ENCODE measurements at places on chromosomes 1 and 21. TPM values are rescaled to one million over a fixed set of nuclear protein-coding genes. Genes with fewer than 3 reads are reported as not detected.

Gene RXFP4
- not detected for total RNA-seq

Gene MCOLN3
- not detected for total RNA-seq

Gene TPTE
- not detected for total RNA-seq

Gene MPC2
- 31.2 TPM for total RNA-seq

Gene ALX3
- not detected for total RNA-seq

Gene AGTRAP
- total RNA-seq = 16.7 TPM

Gene STIL
- 0.85 TPM for total RNA-seq

DNA sequence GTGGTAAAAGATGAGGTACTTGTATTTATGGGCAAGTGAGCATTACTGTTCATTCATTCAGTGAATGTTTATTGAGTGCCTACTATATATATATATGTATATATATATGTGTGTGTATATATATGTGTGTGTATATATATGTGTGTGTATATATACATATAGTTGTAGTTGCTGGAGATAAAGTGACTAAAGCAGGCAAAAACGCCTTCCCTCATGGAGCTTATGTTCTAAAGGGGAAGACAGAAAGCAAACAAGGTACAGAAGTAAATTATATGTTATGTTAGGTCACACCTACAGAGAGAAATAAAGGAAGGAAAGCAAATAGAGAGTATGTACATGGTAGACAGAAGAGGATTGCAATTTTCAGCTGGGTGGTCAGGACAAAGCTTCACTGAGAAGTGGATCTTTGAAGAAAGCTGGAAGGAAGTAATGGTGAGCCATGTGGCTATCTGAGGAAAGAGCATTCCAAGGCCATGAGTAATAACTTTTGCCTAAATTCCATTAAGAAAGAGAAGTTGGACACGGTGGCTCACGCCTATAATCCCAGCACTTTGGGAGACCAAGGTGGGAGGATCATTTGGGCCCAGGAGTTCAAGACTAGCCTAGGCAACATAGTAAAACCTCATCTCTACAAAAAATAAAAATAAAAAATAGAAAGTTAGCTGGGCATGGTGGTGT is 33.5 kb upstream of the KLF17 start:
- no peaks in the 10 kb centered on the region for H3K36me3 ChIP-seq
- H3K27ac ChIP-seq = no peak overlapping the region
- H3K27me3 ChIP-seq = peaks cover 42% of the 10 kb centered on the region
- no peak overlapping the region for H3K4me3 ChIP-seq
- no peaks in the 10 kb centered on the region for H3K4me1 ChIP-seq

DNA sequence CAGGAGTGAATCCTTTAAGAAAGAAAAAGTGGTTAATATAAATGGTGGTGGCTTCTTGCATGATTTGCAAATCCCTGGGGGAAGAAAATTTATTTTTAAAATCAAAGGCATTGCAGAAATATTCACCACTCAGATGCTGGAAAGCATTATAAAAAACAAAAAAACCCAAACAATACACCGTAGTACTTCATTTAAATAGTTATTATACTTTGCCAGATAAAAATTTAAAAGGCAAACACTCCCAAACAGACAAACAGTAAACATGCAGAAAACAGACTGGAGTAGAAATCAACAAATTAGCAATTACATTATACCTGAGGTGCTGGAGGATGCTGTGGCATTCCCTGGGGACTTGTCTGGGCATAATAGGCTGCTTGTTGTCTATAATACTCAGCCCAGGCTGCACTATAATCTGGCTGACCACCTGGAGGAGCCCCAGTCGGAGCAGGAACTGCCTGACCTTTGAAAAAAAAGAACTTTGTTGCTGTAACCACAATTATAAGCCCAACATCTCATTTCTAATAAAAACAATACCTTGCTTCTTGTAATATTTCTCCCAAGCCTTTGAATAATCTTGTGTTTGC is 29.9 kb downstream of the FUBP1 start:
- H3K36me3 ChIP-seq = peaks cover 5% of the 10 kb centered on the region
- no peaks in the 10 kb centered on the region for H3K27me3 ChIP-seq
- DNase-seq = no peak
- H3K27ac ChIP-seq = peak overlapping the region; percentile 58
- peaks cover 35% of the 10 kb centered on the region for H3K4me1 ChIP-seq

DNA sequence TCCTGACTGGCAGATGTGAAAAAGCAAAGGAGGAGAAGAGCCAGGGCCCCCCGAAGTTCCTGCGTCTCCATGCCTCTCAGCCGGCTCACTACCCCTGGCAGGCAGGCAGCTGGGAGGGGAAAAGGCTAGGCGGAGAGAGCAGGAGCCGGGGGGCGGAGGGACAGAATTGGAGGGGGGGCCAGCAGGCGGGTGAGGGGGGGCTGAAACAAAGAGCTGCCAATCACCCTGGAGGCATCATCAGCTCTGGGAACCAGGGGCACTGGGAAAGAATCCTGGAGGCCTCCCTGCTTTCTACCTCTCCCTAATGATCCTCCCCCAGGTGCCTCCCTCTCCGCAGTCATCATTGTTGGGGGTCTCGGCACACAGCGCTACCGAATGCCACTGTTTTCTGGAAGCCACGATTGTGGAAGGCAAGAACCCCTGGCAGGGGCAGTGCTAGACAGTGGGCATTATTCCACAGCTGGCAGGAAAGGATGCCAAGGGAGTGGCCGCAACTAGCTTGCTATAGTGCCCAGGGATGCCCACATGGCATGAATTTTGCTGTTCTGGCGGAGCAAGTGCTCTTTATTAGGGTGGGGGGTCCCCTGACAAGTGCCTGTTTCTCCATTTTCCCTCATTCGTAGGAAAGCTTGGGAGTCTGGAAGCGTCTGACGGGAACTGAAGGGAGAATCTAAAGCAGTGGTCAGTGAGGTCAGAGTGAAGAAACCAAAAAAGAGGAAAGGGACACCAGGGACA is at the start of gene THBS3:
TSS of gene THBS3 (minus strand) at position 92 of the 735 bp plus-strand sequence. CDS start at position 71, 21 bp downstream.
- H3K36me3 ChIP-seq = no peaks in the 10 kb centered on the region
- no peak for DNase-seq
- H3K4me1 ChIP-seq = peaks cover 33% of the 10 kb centered on the region
- no peaks in the 10 kb centered on the region for H3K27me3 ChIP-seq

DNA sequence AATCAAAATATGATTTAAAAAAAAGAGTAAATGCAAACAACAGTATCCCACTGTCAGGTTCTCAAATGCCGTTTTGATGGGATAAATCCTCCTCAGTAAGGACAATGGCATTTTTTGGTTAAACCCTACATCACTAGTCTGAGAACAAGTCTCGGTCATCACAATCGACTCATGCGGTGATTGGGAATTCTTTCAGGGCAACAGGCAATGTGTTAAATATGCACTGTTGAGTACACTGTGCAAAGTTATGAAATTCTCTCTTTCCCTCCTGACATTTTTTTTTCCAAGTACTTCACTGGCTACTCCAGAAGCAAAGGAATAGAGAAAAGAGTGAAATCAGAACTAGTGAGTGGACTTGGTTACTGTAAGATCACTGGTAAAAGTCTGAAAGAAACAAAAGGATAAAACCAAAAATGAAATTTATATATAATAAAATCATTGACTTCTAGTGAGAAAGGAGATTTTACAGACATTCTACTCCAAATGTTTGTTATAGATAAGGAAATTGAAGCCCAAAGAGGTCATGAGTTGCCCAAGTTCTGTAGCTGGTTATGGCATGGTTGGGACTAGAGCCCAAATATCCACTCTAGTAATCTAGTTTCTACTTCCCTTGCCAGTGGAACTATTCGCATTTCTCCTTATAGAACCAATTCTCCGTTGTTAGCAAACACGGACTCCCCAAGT is 111.3 kb downstream of the TGFBR3 start:
- peaks cover 3% of the 10 kb centered on the region for H3K36me3 ChIP-seq
- no peak overlapping the region for H3K4me3 ChIP-seq
- DNase-seq = no peak
- no peaks in the 10 kb centered on the region for H3K27me3 ChIP-seq

GRCh38 chr1:228059634-228060457 is 22.7 kb upstream of the ARF1 start:
- no peak overlapping the region for H3K27ac ChIP-seq
- peaks cover 10% of the 10 kb centered on the region for H3K27me3 ChIP-seq
- no peaks in the 10 kb centered on the region for H3K36me3 ChIP-seq
- peaks cover 12% of the 10 kb centered on the region for H3K4me1 ChIP-seq
- H3K4me3 ChIP-seq = peak overlapping the region; percentile 49

- peaks cover 7% of the 10 kb centered on the region for H3K4me1 ChIP-seq
- no peak for DNase-seq
- H3K4me3 ChIP-seq = no peak overlapping the region
- H3K27ac ChIP-seq = no peak overlapping the region
- H3K27me3 ChIP-seq = peaks cover 3% of the 10 kb centered on the region
These were observed 11.1 kb upstream of the TGFBR3 start for GRCh38 chr1:91897016-91897415.

DNA sequence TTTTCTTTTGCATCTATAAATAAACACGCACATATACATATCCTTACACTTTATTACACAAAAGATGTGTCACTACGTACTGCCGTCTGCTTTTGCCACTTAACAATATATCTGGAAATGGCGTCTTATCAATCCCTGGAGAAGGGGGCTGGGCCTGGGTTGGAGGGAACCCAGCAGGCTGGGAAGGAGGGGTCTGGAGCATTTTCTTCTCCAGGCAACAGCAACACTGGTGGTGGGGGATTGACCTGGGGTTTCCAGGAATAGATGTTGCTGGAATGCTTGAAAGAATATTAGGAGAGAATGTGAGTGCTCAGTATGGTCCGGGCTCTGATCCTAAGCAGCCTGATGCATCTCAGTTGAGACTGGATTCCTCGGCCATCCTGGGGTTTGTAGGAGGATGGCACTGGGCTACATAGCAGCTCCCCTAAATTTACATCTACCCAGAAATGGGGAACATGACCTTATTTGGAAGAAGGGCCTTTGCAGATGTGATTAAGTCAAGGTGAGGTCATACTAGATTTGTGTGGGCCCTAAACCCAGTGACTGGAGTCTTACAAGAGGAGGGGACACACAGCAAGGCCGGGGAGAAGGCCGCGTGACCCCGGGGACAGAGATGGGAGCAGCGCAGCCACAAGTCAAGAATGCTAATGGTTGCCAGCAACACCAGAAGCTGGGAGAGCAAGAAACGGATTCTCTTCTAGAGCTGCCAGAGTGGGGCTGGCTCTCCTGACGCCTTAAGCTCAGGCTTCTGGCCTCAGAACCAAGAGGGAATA is 98.6 kb downstream of the SIK1 start:
- H3K4me1 ChIP-seq = peaks cover 12% of the 10 kb centered on the region
- peak overlapping the region; percentile 1 for H3K27ac ChIP-seq
- H3K4me3 ChIP-seq = no peak overlapping the region

DNA sequence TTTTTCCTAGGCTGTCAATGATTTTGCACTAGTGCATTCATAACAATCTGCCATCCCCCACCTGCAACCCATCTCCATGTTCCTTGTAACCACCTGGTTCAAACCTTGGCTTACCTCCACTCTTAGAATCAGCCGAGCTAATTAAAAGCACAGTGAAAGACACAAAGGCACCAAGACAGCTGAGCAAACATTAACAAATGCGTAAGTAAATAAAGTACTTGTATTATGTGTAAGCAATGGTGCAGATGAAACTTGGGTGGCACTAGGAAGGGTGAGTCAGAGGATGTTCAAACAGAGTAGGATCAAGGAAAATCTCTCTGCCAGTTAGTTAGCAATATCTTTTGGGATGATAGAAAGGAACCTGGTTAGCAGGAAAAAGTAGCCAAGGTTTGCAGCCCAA is 5.1 kb upstream of the FOXJ3 start:
- no peaks in the 10 kb centered on the region for H3K36me3 ChIP-seq
- peaks cover 15% of the 10 kb centered on the region for H3K4me1 ChIP-seq
- no peak overlapping the region for H3K27ac ChIP-seq
- H3K4me3 ChIP-seq = no peak overlapping the region
- no peaks in the 10 kb centered on the region for H3K27me3 ChIP-seq

- no peak for DNase-seq
- no peak overlapping the region for H3K4me3 ChIP-seq
- no peaks in the 10 kb centered on the region for H3K27me3 ChIP-seq
- peaks cover 10% of the 10 kb centered on the region for H3K4me1 ChIP-seq
- no peak overlapping the region for H3K27ac ChIP-seq
These were observed 70.8 kb upstream of the PRKACB start for GRCh38 chr1:84073266-84073665.

DNA sequence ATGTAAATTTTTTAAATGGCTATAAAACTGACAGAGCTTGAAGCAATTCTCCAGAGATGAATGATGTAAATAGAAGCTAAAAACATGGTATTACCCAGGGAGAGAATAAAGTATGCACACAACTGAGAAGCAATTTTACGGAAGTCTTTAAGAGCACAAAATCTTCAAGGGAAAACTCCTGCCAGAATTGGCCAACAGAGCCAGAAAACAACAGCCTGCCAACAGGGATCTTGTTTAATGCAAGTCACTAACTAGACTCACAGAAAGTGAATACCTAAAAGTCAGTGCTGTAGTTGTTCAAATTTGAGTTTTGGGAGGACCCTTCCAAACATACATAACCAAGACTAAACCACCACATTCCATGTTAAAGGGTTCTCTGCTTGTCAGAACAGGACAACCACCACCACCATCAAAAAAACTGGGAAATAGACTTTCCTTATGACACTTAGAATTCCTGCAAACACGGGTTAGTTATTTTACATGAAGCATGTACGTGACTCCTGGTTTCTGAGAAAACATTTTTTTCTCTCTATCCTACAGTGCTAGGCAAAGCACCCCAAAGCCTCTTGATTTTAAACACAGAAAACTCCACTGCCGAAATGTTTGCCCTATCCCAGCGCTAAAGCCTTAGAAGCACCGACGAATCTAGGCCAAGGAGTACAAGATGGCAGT is 1.6 kb downstream of the EPS15 start:
- H3K27me3 ChIP-seq = no peaks in the 10 kb centered on the region
- no peaks in the 10 kb centered on the region for H3K36me3 ChIP-seq
- peak overlapping the region; percentile 93 for H3K4me3 ChIP-seq
- H3K27ac ChIP-seq = peak overlapping the region; percentile 89
- H3K4me1 ChIP-seq = peaks cover 73% of the 10 kb centered on the region

- H3K36me3 ChIP-seq = no peaks in the 10 kb centered on the region
- H3K4me3 ChIP-seq = no peak overlapping the region
- peaks cover 53% of the 10 kb centered on the region for H3K4me1 ChIP-seq
- H3K27me3 ChIP-seq = no peaks in the 10 kb centered on the region
These were observed 18.2 kb downstream of the COQ8A start for GRCh38 chr1:226958300-226958699.

GRCh38 chr1:42417166-42417565 is 36.6 kb downstream of the RIMKLA start:
- H3K4me3 ChIP-seq = no peak overlapping the region
- H3K36me3 ChIP-seq = no peaks in the 10 kb centered on the region
- no peak for DNase-seq
- H3K4me1 ChIP-seq = no peaks in the 10 kb centered on the region
- peak overlapping the region; percentile 52 for H3K27ac ChIP-seq

DNA sequence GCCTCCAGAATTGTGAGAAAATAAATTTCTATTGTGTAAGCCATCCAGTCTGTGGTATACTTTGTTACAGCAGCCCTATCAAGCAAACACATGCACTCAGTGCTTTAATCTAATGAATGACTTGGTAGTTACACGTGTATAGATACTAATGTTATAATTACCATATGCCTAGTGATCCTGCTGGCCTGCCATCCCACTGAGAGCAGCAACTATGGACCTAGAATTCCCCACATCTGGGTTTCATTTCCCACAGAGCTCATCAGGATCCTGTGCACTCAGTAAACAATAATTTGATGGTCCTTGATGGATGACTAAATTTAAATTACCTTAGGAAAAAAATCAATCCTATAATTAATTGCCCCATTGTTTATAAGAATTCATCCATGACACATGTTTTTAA is 86.5 kb upstream of the RGS1 start:
- no peak overlapping the region for H3K27ac ChIP-seq
- H3K27me3 ChIP-seq = peaks cover 3% of the 10 kb centered on the region
- no peaks in the 10 kb centered on the region for H3K36me3 ChIP-seq
- no peak for DNase-seq
- no peak overlapping the region for H3K4me3 ChIP-seq

GRCh38 chr1:217493290-217493689 is 137.6 kb downstream of the GPATCH2 start:
- peaks cover 34% of the 10 kb centered on the region for H3K36me3 ChIP-seq
- H3K4me1 ChIP-seq = no peaks in the 10 kb centered on the region
- no peak for DNase-seq
- no peak overlapping the region for H3K4me3 ChIP-seq
